ENCODE measurements at places on chromosomes 4 and X.

DNA sequence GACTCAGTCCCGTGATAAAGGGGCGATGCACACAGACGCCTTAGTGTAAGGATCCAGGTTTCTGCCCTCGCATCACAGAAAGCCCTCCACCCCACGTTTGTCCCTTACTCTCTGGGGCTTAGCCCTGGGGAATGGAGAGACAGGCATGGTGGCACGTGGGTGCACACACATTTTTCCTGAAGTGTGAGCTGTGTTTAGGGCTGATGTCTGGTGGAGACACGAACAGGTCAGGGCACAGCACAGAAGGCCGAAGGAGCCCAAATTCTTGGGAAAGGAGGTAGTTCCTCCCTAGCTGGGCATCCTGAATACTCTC lies 84.3 kb upstream of the DHRSX start:
- DNase-seq: no peak

- no peak for DNase-seq
Observed at GRCh38 chr4:141047228-141047884, 85.9 kb downstream of the RNF150 start.

DNA sequence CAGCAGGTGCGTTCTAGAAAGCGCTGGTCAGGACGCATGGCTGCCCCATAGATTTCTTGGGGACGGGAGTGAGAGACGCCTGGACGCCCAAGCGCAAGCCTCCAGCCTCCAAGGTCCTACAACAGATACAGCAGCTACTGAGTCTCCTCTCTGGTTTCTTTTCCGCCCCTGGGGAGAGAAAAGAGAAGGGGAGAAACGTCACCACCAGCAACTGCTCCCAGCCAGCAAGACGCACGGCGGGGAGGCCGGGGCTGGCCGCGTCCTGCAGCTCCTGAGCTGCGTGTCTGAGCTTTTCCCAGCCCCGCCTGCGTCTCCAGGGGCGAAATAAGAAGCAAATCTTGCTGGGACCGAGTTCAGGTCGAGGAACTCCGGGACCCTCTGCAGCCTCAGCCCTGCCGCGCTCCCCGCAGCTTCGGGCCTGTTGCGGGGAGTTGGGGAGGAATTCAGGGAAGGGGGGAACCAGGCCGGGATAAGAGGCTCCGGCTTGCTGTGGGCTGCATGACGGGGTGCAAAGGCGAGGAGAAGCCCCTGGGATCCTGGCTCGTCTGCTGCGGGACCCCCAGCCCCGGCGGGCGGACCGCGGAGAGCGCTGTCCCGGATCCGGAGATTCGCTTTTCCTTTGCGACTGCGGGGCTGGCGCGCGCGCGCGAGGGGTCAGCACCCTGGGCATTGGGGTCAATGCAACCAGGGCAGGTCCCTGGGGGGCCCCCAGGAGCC lies 6.8 kb upstream of the SHOX start:
- DNase-seq: peak; percentile 50

GRCh38 chr4:147605499-147605898 lies 11.7 kb upstream of the TMEM184C start:
- DNase-seq: no peak

- DNase-seq: no peak
Observed at GRCh38 chr4:1463927-1464540, 57.8 kb upstream of the NKX1-1 start.

DNA sequence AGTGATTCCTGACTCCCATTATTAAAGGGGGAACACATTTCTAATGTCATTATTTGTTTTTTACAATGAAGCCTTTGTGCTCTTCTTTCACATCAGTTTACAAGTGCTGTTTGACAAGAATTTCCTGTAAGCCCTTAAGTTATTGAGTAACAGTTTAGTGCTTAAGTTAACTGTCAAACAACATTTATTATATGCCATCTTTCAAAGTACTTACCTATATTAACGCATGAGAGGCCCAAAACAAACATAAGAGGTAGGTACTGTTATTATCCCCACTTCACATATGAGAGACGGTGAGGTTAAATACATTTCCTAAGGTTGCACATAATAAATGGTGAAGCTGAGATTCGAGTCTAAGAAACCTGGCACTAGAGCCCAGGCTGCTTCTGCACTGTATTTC lies 56.0 kb upstream of the MAGED1 start:
- no peak for DNase-seq

DNA sequence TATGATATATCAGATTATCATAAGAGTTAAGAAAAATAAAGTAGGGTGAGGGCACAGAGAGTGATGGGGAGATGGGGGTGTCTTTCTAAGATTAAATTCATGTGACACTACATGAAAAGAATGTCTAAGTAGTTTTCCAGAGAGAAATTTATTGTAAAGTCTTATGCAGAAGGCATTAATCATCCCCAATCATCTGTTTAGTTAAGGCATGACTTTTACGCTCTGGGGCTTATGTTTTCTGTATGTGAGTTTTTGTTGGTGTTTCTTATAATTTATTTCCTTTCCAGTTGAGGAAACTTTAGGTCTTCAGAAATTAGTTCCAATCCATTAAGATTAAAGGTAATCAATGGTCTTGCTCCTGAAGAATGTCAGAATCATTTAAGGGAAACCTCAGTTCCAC lies 383.0 kb upstream of the GALNT7 start:
- no peak for DNase-seq

DNA sequence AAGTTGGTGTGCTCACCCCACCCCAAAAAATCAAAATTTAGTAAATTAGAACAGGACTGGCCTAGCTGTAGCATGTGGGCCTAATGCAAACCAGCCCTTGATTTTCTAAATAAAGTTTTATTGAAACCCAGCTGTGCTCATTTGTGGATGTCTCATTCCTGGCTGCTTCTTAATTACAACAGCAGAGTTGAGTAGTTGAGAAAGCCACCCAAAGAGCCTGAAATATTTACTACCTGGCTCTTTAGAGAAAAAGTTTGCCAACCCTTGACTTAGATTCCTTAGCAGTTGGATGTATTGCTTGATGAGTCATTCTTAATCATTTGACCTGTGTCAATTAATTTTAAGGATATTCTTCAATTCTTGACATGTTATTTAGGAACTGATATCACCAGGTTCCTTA lies 168.3 kb upstream of the PUDP start:
- DNase-seq: no peak

DNA sequence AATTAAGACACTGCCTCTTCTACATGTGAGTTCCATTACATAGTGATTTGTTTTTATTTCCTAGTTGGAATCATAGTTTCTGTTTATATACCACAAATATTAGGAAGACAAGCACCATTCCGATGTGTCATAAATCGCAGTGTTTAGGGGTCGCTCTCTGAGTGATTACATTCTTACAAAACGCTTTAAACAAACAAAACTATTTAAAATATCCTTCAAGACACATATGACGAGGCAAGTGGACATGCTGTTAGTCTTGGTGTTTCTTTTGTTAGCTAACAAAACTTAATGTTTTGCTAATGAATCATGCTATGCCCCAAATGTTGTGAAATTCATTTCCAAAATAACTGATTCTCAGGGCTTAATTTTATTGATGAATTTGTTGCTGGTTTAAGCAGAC lies 1219.3 kb upstream of the PRKX start:
- no peak for DNase-seq

All from activated CD8-positive, alpha-beta memory T cell treated with anti-CD3 and anti-CD28 coated beads for 24 hours (primary cell).